ENCODE measurements at places on chromosomes 6 and 20. TPM values are rescaled to one million over a fixed set of nuclear protein-coding genes. Genes with fewer than 3 reads are reported as not detected.

The HLA-DPA1 gene
- total RNA-seq: 1.4 TPM

The WFDC2 gene
- not detected for total RNA-seq

The PRSS35 gene
- total RNA-seq: 0.65 TPM

The HLA-DOB gene
- 0.36 TPM for total RNA-seq

The IL17A gene
- not detected for total RNA-seq

The MYLK4 gene
- 0.97 TPM for total RNA-seq
